ENCODE measurements at places on chromosomes 13 and 19. TPM values are rescaled to one million over a fixed set of nuclear protein-coding genes. Genes with fewer than 3 reads are reported as not detected.

The KBTBD6 gene
- 6.6 TPM for total RNA-seq

The PRODH2 gene
- not detected for total RNA-seq

The PPP5C gene
- total RNA-seq, result 44.3 TPM

The GIPR gene
- total RNA-seq, result 7.1 TPM

The UBXN6 gene
- total RNA-seq, result 119 TPM

The ZNF578 gene
- total RNA-seq, result 1.5 TPM

The NUCB1 gene
- total RNA-seq, result 304 TPM

The LIPE gene
- total RNA-seq, result 1,893 TPM

The COQ8B gene
- total RNA-seq, result 16.8 TPM

The C19orf81 gene
- not detected for total RNA-seq

- DNase-seq, result no peak
Measured at GRCh38 chr13:75115171-75115570, 366.8 kb downstream of the TBC1D4 start.

- DNase-seq, result peak; percentile 95
Measured at GRCh38 chr19:2478756-2479555, 3.0 kb downstream of the GADD45B start.

- no peak for DNase-seq
Measured at GRCh38 chr13:73934215-73934641, 200.0 kb downstream of the KLF12 start.

- no peak for DNase-seq
Measured at GRCh38 chr19:19540064-19540714, 2.1 kb downstream of the CILP2 start.

GRCh38 chr13:27915301-27916207, 4.2 kb upstream of the PDX1 start:
- no peak for DNase-seq

GRCh38 chr13:102680133-102680717, 14.6 kb downstream of the METTL21C start:
- DNase-seq, result no peak

- no peak for DNase-seq
Measured at GRCh38 chr19:55544776-55545439, 435 bp downstream of the SBK3 start.

GRCh38 chr19:47156861-47157430, 26.3 kb downstream of the SAE1 start:
- no peak for DNase-seq

DNA sequence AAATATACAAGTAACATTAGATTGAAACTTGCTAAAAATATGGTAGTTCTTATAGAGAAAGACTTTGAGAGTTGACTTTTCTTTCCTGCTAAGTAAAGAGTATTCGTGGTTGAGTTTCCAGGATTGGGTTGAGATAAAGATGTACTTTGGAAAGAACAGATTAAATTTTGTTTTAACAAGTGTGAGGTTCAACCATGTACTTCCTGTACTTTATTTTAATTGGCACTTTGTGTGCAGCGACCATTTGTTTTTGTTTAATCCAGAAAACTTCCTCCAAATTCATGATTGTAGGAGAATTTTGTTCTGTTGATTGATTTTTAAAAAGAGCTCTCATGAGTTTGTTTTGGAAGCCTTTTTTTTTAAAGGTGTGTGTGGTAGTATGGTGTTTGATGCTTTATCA, 46.9 kb downstream of the PAN3 start:
- DNase-seq, result no peak

- no peak for DNase-seq
Measured at GRCh38 chr19:50500753-50501151, 10.2 kb downstream of the JOSD2 start.

- DNase-seq, result no peak
Measured at GRCh38 chr13:44413095-44413494, 39.5 kb downstream of the SERP2 start.

- DNase-seq, result no peak
Measured at GRCh38 chr19:1488282-1488601, 1.9 kb downstream of the PCSK4 start.

DNA sequence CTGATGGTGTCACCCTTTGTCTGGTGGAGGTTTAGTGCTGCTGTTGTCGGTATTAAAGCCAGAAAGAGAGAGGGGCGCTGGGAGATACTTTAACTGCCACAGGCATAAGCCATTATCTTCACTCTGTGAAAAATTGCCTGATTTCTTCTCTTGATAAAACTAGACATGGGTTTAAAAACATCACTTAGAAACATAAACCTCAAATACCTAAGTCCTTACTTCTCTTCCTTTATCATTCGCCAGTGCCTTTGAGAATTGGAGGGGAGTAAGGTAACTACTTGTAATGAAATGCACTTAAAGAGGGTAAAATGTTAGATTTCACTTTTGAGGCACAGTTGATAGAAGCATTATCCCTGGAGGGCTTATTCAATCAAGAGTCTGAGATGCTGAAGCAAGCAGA, 434.5 kb downstream of the OLFM4 start:
- DNase-seq, result no peak

GRCh38 chr13:28753208-28753892, 34.6 kb upstream of the SLC46A3 start:
- no peak for DNase-seq

DNA sequence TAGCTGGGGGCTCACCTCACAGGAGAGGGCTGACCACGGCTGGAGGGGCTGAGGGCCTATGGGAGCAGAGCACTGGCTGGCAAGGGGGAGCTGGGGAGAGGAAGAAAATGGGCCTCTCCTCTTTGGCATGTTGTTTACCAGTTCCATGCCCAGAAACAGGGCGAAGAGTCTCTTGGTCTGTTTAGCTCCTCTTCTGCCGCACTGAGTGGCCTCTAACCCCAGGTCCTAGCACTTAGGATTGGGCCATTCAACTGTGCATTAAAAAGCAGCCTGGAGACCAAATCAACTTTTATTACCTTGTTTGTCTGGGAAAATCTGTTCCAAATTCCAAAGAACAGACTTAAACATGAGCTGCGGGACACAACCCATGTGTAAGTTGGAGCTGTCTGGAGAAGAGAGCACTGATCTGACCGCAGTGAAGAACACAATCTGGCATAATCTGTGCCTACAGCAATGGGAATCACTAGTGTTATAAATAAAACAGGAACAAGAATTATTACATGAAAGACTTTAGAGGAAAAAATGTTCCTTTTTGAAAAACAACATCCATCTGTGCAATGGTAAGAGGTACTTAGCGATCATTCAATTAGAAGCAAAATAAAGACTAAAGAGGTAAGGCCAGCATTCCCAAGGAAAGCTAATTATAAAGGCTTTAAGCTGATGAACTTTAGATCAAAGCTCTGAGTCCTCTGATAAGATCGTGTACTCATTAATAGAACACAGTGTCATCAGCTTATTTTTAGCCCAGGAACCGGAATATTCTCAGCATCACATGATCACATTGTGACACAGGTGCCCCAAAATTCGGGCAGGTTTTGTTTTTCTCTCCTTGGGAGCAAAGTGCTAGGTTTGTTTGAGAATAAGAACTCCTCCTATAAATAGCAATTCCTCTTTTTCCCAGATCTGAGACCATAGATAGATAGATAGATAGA, 243.2 kb downstream of the COL4A1 start:
- DNase-seq, result no peak

- DNase-seq, result no peak
Measured at GRCh38 chr13:38376546-38376945, 26.9 kb downstream of the UFM1 start.

- no peak for DNase-seq
Measured at GRCh38 chr19:17058236-17058635, 17.0 kb downstream of the HAUS8 start.

DNA sequence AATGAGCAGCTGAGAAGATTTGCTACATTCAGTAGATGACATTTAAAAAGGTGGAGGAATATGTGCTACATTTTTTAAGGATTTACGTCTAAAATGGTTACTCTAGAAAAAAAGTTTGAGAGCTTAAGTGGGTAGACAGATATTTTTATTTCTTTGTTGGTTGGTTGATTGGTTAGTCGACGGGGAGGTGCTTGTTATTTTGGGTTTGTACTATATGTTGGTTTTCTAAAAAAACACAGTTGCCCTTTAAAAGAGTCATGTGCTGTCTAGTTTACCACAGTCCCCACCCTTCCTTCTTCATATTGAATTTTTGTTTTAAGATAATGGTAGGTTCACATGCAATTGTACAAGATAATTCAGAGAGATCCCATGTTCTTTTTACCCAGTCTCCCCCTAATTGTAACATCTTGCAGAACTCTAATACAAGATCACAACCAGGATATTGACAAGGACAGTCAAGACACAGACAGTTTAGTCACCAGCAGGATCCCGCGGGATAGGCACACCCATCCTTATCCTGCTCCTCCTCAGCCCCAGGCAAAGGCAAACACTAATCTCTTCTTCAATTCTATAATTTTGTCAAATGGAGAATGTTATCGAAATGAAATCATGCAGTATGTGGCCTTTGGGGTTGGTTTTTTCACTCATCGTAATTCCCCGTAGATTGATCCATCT, 171.4 kb downstream of the FOXO1 start:
- no peak for DNase-seq

GRCh38 chr13:80296638-80297037, 44.3 kb downstream of the SPRY2 start:
- no peak for DNase-seq

DNA sequence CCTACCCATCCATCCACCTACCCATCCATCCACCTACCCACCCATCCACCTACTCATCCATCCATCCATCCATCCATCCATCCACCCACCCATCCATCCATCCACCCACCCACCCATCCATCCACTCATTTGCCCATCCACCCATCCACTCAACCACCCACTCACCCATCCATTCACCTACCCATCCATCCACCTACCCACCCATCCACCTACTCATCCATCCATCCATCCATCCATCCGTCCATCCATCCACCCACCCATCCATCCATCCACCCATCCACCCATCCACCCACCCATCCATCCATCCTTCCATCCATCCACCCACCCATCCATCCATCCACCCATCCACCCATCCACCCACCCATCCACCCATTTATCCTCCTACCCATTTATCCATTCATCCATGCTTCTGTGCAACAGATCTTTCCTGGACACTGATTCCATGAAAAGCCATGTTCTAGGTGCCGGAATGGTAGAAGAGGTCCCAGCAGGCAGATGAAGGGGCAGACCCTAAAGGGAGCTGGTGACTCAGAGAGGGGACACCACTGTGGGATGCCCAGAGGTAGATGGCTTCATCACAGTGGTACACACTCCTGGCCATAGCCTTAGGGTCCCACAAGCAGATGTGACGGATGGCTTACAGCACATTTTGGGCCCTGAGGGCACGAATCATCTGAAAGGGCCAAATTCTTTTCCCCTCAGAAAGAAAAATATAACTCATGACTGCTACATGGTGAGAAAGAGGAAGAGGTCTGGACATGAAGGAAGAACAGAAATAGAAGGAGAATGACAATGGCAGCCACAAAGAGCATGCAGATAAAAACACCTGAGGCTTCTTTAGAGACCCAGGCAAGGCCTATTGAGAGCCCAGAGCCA, 76.0 kb downstream of the KCTD15 start:
- DNase-seq, result peak; percentile 26

DNA sequence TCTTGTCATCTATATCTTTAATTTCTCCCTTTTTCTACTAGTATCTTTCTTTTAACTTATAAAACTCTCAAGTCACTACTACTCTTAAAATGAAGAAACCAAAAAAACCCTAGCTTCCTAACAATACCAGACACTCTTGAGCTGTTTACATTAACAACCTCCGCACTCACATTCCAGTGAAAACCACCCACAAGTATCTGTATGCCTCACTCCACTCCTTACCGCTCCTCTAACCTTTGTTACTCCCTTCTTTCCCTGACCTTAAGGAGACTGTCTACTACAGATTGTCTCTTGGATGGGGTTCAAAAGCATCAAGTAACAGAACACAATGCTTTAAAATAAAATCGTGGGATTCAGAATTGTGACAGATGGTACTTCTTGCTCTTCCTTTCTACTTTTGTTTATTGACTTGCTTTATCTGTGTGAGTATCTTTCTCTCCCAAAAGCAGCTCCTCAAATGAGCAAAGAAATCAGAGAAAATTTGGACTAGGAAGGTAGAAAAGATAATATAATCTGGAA, 110.0 kb upstream of the FBXL3 start:
- DNase-seq, result no peak

- DNase-seq, result peak; percentile 86
Measured at GRCh38 chr19:33879818-33880575, 83.3 kb downstream of the KCTD15 start.

DNA sequence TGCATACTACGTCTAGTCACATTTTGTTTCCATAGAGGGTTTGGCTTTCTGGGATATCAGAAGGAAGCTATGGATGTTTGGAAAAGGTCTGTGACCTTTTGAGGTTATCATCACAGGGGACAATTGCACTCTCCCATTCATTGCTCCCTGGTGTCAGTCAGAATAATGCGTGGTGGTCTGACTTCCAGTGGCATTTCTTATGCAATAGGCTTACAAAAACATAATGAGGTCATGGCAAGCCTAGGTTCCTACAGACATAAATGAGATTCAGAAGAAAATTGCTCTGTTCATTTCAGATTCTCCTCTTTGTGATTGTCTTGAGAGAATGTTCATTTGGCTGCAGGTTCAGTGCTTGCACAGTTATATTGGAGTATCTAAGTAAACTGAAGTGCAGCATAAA, 54.6 kb downstream of the ARHGAP35 start:
- no peak for DNase-seq

DNA sequence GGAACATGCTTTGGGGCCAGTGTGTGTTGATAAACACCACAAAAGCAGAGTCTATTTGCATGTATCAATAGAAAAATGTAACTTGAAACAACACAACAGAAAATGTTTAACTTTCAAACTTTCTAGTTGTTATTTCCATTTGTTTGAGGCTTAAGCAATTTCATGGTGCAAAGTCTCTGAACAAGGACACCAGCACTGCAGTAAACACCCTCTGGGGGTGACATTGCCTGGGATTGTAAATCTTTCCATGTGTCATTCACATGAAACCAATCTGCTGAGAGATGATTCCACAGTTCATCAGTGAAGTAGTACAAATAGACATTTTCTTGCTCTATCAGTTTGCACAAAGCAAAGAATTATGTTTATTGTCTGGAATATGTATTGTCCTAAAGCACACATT, 124.5 kb downstream of the ITGBL1 start:
- DNase-seq, result no peak

DNA sequence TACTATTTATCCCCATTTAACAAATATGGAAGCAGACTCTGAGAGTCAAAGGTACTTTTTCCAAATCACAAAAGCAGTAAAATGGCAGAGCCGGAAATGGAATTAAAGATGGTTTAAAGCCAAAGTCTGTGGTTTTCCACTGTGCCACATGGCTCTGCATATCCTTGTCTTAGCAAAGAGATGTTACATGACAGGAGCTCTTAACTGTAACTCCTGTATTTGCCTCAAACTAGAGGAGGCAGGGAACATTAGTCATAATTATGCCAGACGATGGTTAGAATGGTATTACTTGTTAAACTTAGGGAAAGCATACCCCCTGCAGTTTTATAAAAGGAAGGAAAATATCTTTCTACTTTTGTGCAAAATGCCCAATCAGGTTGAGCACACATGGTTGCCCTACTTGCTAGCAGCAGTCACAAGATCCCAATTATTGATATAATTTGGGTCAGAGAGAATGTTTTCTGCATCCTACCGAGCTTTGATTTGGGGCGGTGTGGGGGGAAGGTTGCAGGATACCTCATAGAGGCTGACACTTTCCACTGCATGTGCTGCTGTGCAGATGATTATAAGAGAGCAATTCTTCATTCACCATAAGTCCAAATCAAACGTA, 42.0 kb upstream of the MAB21L1 start:
- DNase-seq, result no peak
